ENCODE measurements at places on chromosomes 11 and 22. TPM values are rescaled to one million over a fixed set of nuclear protein-coding genes. Genes with fewer than 3 reads are reported as not detected.

Gene MISFA
- polyA plus RNA-seq: 1.4 TPM

Gene OR9Q1
- polyA plus RNA-seq: not detected

Gene API5
- 21.6 TPM for polyA plus RNA-seq

Gene CABP7
- polyA plus RNA-seq: 0.08 TPM

Gene ME3
- not detected for polyA plus RNA-seq

DNA sequence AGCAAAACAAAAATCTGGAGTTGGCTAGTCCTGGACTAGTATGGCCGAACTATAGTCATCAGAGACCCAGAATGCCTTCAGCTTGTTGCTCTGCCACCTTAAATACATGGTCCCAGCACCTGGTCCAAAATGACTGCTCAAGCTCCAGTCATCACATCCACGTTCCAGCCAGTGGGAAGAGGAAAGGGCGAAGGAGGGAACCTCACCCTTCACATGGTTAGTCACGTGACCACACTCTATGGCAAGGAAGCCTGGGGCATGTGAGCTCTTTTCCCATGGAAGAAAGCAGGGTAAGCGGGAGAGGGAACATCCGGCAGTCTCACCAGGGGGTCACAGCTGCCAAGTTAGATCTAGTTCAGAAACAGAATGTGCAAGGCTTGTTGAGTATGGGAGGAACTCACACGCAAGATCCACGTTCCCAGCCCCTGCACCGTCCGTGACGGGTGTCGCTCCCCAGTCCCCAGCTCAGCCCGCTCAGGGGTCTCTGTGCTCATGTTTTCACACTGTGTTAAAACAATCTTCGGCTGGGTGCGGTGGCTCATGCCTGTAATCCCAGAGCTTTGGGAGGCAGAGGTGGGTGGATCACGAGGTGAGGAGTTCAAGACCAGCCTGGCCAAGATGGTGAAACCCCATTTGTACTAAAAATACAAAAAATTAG, 1.9 kb upstream of the ANO9 start:
- DNase-seq: no peak

- DNase-seq: no peak
Measured at GRCh38 chr11:66879583-66879982, 22.7 kb downstream of the LRFN4 start.

All from HepG2 (cell line).